Keratinocyte (primary cell): ENCODE measurements at places on chromosomes 16 and 17.

DNA sequence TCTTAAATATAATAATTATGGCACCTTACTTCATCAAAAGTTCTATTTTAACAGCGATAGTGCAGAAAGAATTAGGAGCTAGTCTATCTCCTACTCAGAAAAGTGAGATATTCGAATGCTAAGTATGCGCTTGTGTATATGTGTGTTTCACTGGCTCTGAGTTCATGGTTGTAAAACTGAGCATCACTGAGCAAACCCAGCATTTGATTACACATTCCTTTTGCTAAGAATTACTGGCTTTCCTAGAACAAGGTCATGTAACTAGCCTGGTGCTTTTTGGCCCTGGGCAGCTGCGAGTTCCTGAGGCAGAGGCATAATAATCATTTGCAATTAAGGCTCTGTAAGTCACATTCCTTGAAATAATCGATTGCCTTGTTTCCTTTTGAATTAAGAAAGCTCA lies 157.2 kb downstream of the SNX29 start:
- DNase-seq: no peak

DNA sequence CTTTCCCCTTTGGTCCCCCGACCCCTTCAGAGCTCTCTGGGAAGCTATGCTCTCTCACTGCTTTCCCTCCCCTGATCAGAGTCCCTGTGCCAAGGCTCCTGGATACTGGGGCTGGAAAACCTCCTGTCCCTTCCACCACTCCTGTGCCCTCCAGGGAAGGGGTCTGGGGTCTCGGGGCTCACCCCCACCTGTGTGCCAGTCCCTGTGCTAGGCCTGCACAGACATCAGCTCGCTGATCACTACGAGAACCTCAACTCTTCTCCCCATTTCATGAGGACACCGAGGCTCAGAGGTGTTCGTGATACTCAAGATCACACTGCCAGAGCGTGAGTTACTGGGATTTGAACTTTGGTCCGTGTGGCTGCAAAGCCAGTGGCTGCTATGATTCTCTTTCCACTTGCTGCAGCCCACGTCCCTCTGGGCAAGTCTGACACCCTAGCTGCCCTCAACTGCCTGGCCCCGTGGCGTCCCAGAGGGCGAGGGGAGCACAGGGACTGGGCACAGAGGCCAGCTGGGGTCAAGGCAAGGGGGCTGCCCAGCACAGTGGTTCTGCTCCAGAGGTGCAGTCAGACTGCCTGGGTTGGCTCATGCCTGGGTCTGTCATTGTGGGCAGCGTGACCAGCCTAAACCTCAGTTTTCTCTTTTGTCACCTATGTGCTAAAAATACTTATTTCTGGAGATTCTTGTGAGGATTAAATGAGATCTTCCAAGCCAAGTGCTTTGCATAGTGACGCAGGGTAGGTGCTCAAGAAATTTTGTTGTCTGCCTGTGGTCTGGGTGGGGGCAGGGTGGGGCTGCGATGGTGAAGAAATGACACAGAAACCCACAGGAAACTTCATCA lies 43.8 kb upstream of the TOB1 start:
- DNase-seq: no peak

DNA sequence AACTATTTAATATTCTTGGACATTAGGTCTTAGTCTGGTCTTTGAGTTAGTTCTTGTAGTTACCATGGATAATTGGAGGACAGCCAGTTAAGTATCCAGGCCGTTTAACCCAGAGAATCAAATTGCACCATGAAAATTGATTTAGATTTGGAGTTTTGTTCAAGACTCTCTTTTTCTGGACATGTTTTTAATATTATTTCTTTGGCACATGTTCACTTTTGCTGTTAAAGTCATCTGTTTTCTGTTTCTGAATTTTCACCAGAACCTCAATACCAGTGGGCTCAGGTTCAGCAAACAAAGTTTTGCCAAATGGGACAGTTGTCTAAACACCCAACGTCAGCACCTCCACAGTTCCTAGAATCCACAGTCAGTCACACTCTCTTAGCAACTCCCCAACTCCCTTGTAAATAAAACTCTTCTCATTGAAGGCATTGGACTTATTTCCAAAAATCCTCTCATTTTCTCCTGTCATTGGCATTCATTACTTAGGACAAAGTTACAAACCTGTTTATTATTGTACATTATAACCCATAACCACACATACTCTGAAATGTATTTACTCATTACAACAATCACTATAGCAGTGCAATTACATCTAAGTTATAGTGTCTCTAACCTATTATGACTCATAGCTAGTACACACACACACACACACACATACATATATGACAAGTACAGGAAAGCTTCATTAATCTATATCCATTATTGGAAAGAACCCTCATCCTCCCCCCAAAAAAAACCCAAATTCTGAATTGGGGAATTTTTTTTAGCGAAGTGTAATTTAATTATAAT lies 33.5 kb upstream of the DNAH9 start:
- no peak for DNase-seq

- DNase-seq: no peak
Observed at GRCh38 chr17:29051194-29051593, 8.3 kb downstream of the PIPOX start.
